GM23338 (cell line): ENCODE measurements at places on chromosomes 13 and 19. TPM values are rescaled to one million over a fixed set of nuclear protein-coding genes. Genes with fewer than 3 reads are reported as not detected.

Gene MEIS3
- 20.6 and 20.8 TPM in 2 replicates for polyA plus RNA-seq

Gene C19orf73
- polyA plus RNA-seq, result 8.0 and 9.1 TPM in 2 replicates

Gene PTGER1
- polyA plus RNA-seq, result 0.56 and 0.57 TPM in 2 replicates

Gene AMER2
- polyA plus RNA-seq, result 0.23 and 0.31 TPM in 2 replicates

Gene ADGRE1
- polyA plus RNA-seq, result not detected in 2 replicates

Gene CYP2A7
- polyA plus RNA-seq, result not detected in 2 replicates

Gene MAST3
- polyA plus RNA-seq, result 5.6 and 6.3 TPM in 2 replicates

Gene FPR1
- polyA plus RNA-seq, result not detected in 2 replicates

DNA sequence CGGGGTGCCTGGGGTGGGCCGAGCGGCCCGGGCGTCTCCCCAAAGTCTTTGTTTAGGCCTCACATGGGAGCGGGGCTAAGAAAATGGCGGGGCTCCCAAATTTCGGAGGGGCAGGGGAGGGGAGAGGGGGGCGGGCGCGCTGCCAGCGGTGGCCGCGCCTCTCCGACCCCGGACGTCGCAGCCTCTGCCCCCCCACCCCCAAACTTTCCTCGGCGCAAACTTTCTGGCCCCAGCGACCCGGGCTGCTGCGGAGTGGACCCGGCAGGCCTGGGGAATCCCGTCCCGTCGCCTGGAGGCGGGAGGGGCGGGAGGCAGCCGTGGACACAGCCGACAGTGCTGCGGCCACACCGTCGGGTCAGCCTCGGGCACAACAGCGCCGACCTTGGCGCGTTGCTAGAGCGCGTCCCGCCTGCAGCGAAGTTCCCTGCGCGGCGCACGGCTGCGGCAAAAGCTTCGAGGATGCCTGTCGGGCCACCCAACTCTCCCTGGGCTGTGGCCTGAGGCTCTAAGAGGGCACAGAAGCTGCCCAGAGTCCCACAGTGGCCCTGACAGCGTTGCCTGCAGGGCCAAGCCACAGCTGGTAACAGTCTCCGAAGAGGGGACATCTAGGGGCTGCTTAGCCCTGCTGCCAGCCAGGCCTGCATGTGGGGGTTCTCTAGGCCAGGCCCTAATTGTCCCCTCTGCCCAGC lies 1.3 kb downstream of the NFIX start:
- H3K4me3 ChIP-seq, result peak overlapping the region; percentile 49
- DNase-seq, result peak; percentile 75
- H3K4me1 ChIP-seq, result no peaks in the 10 kb centered on the region
- H3K27me3 ChIP-seq, result peaks cover 88% of the 10 kb centered on the region
- no peaks in the 10 kb centered on the region for H3K36me3 ChIP-seq

DNA sequence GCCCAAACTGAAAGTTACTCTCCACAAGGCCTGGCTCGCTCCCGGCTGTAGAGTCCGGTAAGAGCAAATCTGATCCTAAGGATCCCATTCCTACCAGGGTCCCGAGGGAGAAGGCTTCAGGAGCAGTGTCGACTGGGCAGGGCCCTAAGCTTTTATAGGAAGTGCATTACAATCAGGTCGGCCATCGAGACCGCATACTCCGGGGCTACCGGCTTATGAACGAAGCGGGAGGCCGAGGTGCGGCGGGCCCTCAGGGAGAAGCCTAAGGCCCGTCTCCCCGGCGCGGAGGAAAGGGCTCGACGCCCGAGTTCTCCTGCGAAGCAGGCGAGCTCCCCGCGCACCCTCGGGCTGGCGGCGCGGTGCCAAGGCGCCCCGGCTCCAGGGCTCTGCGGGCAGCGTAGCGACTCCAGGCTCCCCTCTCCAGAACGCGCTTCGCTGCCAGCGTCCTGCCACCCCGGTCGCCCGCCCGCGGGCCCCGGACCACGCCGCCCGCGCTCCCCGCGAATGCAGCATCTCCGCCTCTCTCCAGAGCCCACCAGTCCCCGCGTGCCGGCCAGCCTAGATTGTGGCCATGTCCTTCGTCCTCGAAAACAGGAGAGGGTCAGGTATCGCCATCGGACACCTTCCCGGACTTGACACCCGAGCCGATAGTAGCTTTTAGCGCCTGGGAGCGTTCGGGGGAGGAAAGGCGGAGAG lies 1.4 kb downstream of the EFNB2 start:
- peak; percentile 56 for DNase-seq
- H3K27me3 ChIP-seq, result peaks cover 29% of the 10 kb centered on the region
- H3K4me3 ChIP-seq, result peak overlapping the region; percentile 58
- H3K4me1 ChIP-seq, result peaks cover 52% of the 10 kb centered on the region

DNA sequence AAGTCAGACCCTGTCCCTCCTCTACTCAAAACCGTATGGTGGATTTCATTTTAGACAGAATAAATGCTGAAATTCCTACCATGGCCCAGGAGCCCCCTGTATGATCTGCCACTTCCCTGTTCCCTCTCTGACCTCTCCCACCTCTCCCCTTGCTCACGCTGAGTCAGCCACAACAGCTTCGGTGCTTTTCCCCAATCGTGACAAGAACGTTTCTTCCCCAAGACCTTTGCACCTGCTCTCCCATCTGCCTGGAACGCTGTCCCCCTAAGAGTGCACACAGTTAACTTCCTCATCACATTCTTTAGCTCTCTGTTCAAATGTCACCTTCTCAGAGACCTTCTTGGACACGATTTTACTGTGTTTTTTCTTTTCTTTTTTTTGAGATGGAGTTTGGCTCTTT lies 2.3 kb downstream of the VRK3 start:
- H3K4me3 ChIP-seq, result no peak overlapping the region
- no peak for DNase-seq
- H3K27ac ChIP-seq, result no peak overlapping the region
- H3K4me1 ChIP-seq, result peaks cover 15% of the 10 kb centered on the region; the same call in 1 of the 2 replicates
- no peaks in the 10 kb centered on the region for H3K27me3 ChIP-seq
- H3K36me3 ChIP-seq, result no peaks in the 10 kb centered on the region; the same call in 1 of the 2 replicates

GRCh38 chr13:95368998-95369397 lies 67.7 kb upstream of the ABCC4 start:
- H3K36me3 ChIP-seq, result no peaks in the 10 kb centered on the region
- no peak overlapping the region for H3K4me3 ChIP-seq
- no peak for DNase-seq
- H3K27me3 ChIP-seq, result no peaks in the 10 kb centered on the region
- H3K4me1 ChIP-seq, result no peaks in the 10 kb centered on the region
- no peak overlapping the region for H3K27ac ChIP-seq

GRCh38 chr19:19226204-19226603 lies 14.4 kb downstream of the NCAN start:
- no peak for DNase-seq
- H3K27ac ChIP-seq, result no peak overlapping the region
- no peaks in the 10 kb centered on the region for H3K36me3 ChIP-seq
- peaks cover 15% of the 10 kb centered on the region for H3K27me3 ChIP-seq
- H3K4me1 ChIP-seq, result peaks cover 5% of the 10 kb centered on the region; the same call in 1 of the 2 replicates

DNA sequence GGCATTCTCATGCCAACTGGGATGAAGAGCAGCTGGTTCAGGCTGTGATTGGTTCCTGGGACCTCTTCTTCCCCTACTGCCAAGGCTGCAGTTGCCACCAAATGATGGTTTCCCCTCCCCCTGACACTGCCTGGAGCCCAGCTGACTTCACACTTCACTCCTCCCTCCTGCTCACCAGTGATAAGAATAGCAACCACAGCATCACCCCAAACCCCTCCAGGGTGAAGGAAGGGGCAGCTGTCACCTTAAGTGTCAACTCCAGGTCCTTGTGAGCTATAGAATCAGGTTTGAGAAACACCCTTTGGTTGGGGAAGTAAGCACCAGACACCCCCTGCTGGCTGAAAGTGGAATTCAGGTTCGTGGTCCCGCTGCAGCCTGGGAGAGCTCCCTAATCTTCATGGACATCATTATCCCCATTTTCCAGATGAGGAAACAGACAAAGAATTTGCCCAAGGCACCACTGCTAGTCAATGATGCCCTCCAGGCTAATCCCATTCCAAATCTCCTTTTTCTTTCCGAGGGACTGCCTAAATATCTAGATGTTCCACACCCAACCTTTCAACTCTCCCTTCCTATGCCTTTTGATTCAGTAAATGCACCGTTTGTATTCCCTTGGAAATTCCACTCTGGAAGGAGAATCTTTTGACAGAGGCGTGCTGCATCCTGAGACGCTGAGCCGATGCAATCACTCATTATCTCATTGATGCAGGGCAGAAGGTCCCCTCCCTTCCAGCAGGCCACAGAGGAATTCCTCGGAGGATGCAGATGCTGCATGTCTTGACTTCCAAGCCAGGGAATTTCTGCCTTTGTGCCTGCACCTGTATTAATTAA lies 50.6 kb upstream of the UQCRFS1 start:
- H3K4me1 ChIP-seq, result peaks cover 6% of the 10 kb centered on the region; the same call in 1 of the 2 replicates
- no peak overlapping the region for H3K27ac ChIP-seq
- no peaks in the 10 kb centered on the region for H3K27me3 ChIP-seq
- no peak overlapping the region for H3K4me3 ChIP-seq

DNA sequence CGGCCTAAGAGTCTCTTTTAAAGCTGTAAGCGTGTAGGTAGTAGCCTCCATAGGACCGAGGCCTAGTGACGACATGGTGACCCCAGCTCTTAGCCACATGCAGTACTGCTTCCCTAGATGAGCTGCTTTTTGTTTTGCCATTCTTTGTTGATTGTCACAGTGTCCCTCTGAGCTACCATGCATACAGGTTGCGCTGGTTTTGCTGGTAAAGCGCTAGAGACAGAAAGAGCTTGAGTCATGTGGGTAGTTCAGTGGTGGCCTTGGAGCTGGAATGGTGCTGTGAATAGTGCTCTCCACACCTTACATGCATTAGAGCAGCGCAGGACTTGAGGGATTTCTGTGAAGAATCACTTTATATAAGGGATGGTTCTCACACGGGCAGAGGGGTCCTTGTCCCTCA lies 5.1 kb downstream of the HNRNPM start:
- peak overlapping the region; percentile 64; the same call in 1 of the 2 replicates for H3K27ac ChIP-seq
- H3K4me3 ChIP-seq, result peak overlapping the region; percentile 43
- H3K4me1 ChIP-seq, result peaks cover 69% of the 10 kb centered on the region
- no peaks in the 10 kb centered on the region for H3K27me3 ChIP-seq
- H3K36me3 ChIP-seq, result peaks cover 6% of the 10 kb centered on the region; the same call in 1 of the 2 replicates
